ENCODE measurements at places on chromosomes 5 and 9.

GRCh38 chr5:99926463-99926862 is 608.7 kb upstream of the FAM174A start:
- DNase-seq = no peak

GRCh38 chr5:80937584-80938356 is 22.4 kb upstream of the RASGRF2 start:
- DNase-seq = peak; percentile 72

- peak; percentile 34 for DNase-seq
Observed at GRCh38 chr9:123312306-123312877, 43.6 kb upstream of the CRB2 start.

- peak; percentile 37 for DNase-seq
Observed at GRCh38 chr5:43039471-43040286, 440 bp downstream of the ANXA2R start.

DNA sequence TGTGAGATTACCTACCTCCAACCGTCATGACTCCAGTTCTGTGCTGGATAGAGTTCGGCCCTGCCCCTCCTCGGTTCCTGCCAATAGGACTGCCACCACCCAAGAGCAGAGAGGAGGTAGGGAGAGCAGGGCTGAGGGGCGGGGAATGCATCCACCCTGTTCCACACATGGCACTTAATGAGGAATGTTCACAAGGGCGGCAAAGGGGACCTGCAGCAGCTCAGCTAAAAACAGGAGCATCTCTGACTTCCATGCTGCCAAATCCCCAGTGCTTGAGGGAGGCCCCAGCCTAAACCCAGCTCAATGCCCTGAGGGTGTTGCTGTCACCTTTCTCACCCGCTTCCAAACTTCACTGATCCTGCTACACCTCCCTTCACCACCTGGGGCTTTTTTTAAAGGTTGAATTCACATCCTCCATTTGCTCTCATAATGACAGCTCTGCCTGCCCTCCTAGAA is 7.8 kb upstream of the DELE1 start:
- DNase-seq = peak; percentile 37

DNA sequence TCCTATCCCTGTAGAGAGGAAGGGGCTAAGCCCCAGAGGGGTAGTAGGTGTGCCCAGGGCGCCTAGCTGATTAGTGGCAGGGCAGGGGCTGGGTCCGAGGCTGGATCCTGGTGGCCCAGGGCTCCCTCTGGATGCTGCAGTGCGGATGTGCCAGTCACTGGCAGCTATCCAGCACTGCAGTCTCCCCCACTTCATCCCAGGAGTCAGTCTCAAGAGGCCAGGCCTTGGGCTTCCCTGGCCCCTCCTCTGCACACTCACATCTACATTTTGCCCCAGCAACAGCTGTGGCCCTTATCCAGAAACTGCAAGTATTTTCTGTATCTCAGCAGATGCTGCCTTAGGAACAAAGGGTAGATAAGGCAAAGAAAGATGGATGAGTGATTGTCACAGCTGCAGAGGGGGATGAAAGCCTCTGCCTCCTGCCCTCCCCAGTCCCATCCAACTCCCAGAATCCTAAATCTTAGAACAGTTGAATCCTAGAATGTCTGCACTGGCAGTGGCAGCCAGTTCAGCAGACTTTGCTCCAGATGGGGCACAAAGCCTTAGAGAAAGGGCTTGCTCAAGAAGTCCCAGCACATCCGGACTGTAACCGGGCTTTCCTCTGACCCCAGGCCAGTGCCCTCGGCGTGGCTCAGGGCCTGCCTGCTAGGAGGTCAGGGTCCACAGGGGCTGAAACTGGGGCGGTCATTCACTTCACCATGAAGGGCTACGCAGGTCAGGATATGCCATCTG is 1.6 kb downstream of the ANXA6 start:
- peak; percentile 27 for DNase-seq

DNA sequence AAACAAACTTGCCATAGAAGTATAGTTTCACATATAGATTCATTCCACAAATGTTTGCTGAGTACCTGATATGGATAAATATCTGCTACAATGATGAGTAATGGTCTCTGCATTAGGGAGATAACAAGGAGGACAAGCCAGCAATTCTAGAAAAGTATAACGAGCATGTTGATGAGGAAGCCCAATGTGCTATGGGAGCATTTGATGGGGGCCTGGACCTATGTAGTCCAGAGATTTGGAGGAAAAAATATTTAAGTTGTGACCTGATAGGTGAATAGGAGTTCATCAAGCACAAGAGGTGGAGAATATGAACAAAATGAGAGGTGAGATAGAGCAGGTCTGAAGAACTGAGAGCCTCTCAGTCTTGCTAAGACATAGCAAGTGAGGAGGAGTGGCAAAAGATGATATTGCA is 14.4 kb upstream of the TMEM245 start:
- DNase-seq = no peak

DNA sequence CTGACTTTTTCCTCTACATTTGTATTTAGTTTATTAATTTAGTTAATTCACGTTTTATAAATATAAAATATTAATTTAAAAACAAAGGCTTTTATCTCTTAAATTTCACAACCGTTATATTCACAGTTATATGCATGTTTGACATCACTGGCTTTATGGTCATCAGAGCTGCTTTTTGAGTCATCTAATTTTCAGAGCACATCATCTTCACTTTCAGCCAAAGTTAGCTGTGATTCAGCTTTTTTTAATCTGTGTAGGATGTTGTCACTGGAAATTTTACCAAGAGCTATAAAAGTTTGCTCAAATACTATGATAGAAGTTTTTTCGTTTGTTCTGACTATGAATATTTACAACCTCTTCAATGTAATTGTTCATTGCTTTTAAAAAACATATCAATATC is 12.4 kb downstream of the CDC37L1 start:
- DNase-seq = no peak

DNA sequence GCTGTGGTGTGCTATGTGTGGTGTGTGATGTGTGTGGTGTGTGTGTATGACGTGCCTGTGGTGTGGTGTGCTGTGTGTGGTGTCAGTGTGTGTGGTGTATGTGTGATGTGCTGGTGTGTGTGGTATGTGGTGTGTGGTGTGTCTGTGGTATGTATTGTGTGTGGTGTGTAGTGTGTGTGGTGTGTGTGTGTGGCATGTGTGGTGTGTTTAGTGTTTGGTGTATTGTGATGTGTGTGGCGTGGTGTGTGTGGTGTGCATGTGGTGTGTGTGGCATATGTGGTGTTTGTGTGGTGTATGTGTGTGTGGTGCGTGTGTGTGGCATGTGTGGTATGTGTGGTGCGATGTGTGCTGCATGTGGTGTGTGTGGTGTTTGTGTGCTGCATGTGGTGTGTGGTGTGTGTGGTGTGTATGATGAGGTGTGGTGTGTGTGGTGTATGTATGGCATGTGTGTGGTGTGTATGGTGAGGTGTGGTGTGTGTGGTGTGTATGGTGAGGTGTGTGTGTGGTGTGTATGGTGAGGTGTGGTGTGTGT is 18.3 kb upstream of the RNU6ATAC start:
- peak; percentile 56 for DNase-seq

GRCh38 chr9:98262056-98262455 is 6.6 kb upstream of the TBC1D2 start:
- no peak for DNase-seq

- DNase-seq = no peak
Observed at GRCh38 chr5:138574744-138575193, 432 bp downstream of the HSPA9 start.

DNA sequence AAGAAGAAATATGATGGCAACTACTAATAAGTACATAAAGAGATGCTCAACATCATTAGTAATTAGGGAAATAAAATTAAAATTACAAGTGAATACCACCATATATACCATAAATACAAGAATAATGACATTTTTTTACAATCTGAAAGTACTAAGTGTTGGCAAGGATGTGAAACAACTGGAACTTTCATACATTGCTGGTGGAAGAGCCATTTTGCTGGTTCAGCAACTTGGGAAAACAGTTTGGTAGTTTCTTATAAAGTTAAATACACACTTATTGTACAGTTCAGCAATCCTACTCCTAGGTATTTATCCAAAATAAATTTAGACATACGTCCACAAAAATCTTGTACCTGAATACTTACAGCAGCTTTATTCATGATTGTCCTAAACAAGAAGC is 192.9 kb downstream of the CARTPT start:
- no peak for DNase-seq

DNA sequence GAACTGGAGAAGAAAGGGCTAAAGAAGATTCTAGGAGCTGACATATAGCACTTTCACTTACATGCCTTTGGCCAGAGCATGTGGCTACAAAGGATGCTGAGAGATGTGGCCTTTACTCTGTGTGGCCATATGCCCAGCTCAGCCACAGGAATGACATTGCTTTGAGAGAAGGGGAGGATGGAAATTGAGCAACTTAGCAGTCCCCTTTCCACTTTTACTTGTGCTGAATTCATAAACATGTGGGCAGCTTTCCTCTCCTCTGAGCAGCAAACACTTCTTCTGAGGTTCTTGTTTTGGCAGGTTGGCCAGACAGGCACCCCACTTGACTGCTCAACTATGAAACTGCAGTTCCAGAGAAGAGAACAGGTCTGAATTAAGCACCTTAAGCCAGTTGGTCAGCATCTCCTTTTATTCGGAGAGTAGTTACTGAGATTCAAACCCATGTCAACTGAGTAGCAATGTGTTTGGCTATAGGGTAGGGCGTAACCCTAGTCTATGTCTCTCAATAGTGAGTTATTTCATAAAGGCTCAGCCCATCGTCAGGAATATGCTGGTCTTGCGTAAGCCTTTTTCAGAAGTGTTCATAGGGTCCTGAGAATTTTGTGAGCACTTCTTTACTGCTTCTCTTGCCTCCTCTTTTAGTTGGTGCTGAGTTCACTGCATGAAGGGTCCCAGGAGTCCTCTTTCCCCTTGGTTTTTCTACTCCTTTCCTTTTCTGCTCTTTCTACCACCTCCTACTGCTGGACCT is 134.5 kb downstream of the PALM2AKAP2 start:
- DNase-seq = no peak

GRCh38 chr9:6873857-6874256 is 116.1 kb downstream of the KDM4C start:
- peak; percentile 4 for DNase-seq

GRCh38 chr9:137913771-137914767 is 36.5 kb downstream of the CACNA1B start:
- no peak for DNase-seq

DNA sequence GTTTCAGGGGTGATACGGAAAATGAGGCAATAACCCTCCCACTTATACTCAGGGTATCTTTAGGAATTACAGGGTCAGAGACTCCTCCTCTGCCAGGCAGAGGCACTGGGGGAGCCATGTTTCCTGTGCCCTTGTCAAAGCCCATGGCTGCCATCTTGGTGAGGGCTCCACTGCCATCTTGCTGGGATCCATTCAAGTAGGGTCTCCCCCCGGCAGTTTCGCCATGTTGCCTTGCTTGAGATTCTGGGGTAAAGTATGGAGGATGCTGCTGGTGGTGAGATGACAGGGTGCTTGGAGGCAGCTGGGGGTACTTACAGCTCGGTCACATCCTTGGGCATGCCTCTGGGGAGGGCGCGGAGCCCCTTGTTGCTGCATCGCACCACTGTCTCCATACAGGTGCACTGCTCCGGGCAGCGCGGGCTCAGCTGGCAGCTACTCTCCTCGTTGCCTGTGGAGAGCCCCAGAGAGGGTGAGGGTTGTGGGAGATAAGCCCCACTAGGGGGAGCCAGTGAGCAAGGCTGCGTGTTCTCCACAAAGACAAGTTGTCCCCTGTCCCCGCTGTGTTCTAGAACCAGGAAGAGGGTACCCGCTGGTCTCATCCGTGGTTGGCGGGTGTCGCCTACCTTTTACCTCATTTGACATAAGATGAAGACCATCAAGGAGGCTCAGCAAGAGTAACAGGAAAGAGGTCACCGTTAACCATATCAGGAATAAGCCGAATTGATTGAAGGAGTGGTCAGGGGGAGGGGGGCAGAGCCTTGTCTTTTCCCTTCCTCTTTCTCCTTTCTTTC is 169.0 kb upstream of the PANK3 start:
- peak; percentile 30 for DNase-seq

DNA sequence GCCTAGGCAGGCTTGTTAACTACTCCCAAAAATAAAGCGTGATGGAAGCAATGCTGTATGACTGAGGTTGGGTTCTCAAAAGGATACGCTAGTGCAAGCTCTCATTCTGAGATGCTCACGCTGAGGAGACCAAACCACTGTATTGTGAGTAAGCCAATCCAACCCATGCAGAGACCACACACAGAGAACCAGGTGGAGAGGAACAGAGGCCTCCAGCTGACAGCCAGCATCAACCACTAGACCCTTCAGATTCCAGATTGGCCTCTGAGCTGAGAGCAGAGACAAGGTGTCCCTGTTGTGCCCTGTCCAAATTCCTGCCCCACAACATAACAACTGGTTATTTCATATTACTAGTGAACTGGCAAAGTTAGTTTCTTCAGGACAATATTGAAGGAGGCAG is 4.5 kb downstream of the TSTD2 start:
- DNase-seq = no peak

GRCh38 chr9:105114964-105115728 is 129.3 kb upstream of the SLC44A1 start:
- no peak for DNase-seq

GRCh38 chr5:116303340-116303739 is 218.5 kb downstream of the COMMD10 start:
- DNase-seq = no peak

DNA sequence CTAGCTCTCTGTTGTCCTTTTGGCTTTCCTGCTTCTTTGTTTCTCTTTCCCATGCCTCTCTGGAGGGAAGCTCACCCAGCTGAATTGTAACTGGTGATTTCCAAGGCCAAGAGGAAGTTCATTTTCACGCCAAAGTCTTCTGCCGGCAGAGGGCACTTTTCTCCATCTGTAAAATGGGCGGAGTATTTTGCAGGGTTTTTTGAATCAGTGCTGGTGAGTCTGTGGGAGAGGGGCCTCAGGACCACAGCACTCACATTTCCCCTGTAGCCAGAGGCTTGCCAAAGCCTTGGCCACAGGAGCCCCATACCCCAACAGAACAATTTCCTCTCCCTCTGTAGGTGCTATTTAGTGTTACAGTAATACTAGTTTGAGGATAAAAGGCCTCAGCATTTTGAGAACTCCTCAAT is 42.3 kb upstream of the MATR3 start:
- DNase-seq = no peak

- DNase-seq = no peak
Observed at GRCh38 chr9:104658496-104659195, 35.7 kb upstream of the OR13D1 start.

- DNase-seq = no peak
Observed at GRCh38 chr5:159785656-159786055, 130.6 kb upstream of the ADRA1B start.

- no peak for DNase-seq
Observed at GRCh38 chr5:156532921-156533320, 206.0 kb downstream of the SGCD start.

- DNase-seq = peak; percentile 36
Observed at GRCh38 chr5:127369796-127370195, 79.2 kb downstream of the MEGF10 start.
